ENCODE measurements at places on chromosomes 3 and 15.

DNA sequence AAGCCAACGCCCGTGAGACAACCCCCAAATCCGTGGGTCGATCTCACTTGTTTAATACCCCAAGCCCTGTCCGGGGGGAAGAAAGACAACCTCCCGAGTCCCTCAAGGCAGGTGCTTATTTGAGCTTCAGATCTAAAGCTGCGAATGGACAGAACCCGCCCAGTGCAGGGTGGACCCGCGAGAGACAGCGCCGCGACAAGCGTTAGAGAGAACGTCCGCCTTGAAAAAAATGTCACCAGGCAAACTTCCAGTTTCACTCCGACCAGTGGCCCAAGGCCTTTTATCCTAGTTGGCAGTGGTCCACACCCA, 740 bp upstream of the OXSR1 start:
- DNase-seq, result no peak

GRCh38 chr15:80404057-80404760, at the start of gene ARNT2:
Gene ARNT2, plus strand, starts transcription at chr15:80404382. Its CDS starts 134 bp downstream, at chr15:80404516.
- DNase-seq, result no peak

GRCh38 chr3:45597171-45597570, 2.6 kb downstream of the LIMD1 start:
- no peak for DNase-seq

DNA sequence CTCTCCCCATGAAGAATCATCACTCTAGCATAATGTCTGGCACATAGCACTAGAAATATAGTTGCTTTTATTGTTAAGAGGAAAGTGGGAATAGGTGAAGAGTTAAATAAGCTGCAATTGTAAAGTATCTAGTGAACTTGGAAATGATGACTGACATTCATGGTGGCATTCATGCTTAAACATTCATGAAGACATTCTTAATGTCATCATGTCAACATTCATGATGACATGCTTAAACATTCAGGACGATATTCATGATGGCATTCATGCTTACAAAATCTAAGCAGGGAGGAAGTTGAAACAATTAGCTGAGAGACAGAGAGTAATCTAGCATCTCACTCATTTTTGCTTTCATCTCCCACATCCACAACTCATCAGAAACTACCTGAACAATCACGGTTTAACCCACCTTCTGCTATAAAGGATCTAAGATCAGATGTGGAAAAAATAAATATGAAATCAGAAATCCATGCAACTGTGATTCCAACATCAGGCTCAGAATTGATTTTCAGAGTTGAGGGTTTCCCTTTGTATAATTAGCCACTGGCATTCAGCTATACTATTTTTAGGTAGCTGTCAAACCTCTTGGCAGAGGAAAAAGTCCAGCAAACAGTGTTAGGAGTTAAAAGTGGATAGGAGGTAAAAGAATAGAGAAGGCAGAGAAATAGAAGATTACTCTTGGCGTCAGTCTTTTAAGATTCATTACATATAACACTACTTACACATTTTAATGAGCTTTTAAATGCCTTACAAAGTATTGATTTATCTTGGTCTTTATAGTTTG, 3.5 kb downstream of the DRD3 start:
- DNase-seq, result no peak

DNA sequence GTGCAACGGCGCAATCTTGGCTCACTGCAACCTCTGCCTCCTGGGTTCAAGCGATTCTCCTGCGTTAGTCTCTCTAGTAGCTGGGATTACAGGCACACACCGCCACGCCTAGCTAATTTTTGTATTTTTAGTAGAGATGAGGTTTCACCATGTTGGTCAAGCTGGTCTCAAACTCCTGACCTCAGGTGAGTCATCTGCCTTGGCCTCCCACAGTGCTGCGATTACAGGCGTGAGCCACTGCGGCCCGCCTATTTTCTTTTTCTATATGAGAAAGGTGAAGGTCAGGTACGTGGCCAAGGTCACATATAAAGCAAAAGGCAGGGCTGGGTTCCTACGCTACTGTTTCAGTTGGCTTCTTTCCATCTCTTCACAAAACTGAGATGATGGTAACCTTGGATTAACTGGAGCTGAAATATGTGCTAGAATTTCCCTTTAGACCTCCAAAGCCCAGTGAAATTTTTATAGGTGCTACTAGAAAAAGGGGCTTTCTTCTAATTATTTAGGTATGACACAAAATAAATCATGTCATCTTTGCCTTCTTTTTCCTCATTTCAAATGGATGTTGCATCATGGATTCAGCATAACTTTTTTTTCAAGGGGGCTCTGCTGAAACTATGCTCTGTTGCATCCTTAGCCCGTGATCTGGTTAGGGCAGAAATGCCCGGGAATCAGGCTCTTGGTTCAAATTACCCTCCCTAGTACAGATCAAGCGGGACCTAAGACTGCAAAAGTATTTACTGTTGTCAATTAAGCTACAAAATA, 68.5 kb downstream of the MYO1E start:
- DNase-seq, result no peak

GRCh38 chr3:14461748-14462324, 59.4 kb downstream of the SLC6A6 start:
- DNase-seq, result no peak

DNA sequence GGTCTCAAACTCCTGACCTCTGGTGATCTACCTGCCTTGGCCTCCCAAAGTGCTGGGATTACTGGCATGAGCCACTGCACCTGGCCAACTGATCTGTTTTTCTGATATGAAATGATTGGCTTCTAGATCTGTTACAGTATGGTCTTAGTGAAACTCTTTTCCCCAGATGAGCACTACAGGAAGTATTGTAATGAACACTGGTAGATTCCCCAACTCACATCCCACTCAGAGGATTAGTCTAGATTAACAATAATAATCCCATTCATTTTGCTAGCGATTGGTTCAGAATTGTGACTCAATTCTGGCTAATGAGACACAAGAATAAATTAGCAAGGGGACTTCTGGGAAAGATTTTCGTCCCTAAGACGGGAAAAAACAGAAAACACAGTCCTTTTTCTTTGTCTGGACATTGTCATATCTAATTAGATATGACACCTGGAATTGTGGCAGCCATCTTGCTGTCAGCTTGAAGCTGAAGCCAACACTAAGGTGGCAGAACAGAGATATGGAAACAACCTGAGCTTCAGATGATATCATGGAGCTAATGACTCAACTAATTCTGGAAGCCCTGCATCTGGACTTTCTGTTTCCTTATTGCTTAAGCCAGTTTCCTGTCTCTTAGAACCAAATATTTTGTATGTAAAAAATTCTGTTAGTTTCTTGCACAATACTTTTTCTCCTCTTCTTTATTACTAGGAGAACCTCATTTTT, 17.4 kb upstream of the NPTN start:
- DNase-seq, result no peak

- no peak for DNase-seq
Measured at GRCh38 chr3:54374214-54374852, 252.0 kb downstream of the CACNA2D3 start.

DNA sequence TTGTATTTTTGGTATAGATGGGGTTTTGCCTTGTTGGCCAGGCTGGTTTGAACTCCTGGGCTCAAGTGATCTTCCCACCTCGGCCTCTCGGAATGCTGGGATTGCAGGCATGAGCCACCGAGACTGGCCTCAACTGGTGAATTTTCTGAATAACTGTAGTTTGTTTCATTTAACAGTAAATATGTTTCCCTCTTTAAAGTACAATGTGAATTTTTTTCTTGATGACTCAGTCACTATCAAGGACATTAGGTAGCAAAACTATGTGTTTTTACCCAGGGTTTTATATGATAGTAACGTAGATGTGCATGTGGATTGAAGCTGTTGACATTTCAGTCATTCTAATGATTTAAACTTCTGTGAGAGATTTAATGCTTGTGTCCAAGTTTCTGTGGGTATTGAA, 40.2 kb upstream of the MAPKBP1 start:
- no peak for DNase-seq

- no peak for DNase-seq
Measured at GRCh38 chr3:59764171-59764570, 714.3 kb upstream of the CFAP20DC start.

DNA sequence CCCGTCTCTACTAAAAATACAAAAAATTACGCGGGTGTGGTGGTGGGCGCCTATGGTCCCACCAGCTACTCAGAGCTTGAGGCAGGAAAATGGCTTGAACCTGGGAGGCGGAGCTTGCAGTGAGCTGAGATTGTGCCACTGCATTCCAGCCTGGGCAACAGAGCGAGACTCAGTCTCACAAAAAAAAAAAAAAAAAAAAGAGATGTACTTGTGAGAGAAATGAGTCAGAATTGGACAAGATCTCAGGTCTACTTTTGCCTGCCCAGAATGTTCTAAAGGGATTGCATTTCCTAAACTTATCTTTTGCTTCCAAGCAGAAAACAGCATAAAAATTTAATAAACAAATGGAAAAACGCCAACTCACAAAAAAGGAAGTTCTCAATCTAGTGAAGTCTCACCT, 167.5 kb downstream of the NR2F2 start:
- no peak for DNase-seq

DNA sequence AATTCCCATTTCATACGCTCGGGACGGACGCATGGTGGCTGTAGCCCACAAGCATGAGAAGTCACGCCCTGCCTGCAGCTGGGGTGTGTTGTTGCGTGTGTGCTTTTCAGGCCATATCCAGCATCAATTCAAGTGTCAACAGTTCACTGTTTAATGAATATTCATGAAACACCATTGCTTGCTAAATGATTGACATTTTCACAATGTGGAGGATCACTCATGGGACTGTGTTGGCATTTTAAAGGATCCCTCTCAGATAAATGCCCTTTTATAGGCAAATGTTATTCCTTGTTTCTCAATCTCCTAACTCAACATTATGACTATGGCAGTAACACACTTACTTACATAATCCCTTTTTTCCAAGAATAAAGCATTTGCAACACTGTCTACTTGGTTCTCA, 511.3 kb downstream of the GABRG3 start:
- no peak for DNase-seq

DNA sequence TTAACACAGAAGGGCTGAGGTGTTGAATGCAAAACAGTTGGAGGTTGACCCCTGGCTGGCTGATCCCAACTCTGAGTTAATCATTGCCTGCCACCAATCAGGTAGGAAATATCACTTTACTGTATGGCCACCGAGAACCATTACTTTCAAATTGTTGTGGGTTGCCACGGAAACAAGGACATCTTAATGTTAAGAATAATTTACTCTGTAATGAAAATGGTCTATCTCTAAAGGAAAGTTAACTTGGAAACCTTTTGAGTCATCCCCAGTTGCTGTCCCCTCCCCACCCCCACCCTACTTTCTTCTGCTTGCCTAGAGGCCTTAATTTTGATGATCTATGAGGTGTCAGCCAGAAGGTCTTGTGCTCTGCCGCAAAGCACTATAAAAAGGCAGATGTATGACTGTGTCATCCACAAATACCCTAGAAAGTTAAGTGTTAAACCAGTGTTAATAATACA, 78.7 kb upstream of the SNRK start:
- DNase-seq, result peak; percentile 60
